ENCODE measurements at places on chromosomes 6 and 20.
A peak's percentile ranks its signal among the peaks of the same experiment; 100 is the strongest.

- no peak for DNase-seq
These were observed 149.7 kb upstream of the SIM1 start for GRCh38 chr6:100614386-100614785.

DNA sequence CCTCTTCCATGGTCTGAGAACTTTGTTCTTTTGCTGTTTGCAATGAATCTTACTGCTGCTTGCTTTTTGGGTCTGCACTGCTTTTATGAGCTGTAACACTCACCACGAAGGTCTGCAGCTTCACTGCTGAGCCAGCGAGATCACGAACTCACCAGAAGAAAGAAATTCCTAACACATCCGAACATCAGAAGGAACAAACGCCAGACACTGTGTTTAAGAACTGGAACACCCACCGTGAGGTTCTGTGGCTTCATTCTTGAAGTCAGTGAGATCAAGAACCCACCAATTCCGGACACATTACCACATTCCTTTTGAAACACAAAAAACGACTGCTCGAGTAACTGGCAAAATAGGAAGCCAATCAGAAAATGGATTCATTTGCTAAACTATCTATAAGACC lies 471.8 kb downstream of the TFAP2A start:
- DNase-seq = no peak

GRCh38 chr20:22779878-22780277 lies 195.5 kb upstream of the FOXA2 start:
- DNase-seq = no peak

DNA sequence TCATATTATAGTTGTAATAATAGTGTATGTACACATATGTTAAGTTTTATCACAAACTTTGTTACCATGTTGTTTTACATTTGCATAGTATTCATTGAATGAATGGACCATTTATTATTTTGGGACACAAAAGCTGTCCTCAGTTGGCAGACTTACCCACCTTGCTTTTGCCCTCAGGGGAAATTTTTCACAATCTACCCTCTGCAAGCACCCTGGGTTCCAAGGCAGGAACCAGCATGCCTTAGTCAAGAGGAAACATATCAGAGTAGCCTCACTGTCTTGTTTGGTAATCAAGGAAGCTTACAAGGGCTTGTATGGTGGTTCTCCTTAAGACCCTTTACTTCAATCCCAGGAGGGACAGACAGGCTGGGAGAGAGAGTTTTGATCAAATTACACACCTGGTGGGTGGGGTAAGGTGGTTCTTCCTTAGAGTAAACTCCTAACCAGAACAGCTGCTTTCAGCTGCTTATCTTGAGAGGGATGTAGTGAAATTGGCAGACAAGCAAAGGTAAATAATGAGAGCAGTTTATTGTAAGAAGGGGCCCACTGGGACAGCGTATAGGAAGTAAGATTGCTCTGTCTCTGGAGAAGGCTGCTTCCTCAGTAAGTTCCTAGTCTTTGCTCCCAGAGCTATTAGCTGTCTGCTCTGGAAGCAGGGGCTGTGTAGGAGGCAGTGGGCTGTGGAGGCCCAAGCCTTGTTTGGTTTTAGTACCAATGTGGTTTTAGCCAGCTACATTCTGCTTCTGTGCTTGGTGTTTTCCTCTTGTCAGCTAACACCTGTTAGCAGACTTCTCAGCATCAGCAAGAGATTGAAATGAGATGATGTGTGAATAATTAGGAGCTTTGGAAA lies 31.1 kb downstream of the BRPF3 start:
- no peak for DNase-seq

- DNase-seq = no peak
These were observed 20.2 kb upstream of the MDGA1 start for GRCh38 chr6:37717836-37718251.

GRCh38 chr6:150720774-150721233 lies 121.1 kb downstream of the PLEKHG1 start:
- DNase-seq = peak; percentile 66

DNA sequence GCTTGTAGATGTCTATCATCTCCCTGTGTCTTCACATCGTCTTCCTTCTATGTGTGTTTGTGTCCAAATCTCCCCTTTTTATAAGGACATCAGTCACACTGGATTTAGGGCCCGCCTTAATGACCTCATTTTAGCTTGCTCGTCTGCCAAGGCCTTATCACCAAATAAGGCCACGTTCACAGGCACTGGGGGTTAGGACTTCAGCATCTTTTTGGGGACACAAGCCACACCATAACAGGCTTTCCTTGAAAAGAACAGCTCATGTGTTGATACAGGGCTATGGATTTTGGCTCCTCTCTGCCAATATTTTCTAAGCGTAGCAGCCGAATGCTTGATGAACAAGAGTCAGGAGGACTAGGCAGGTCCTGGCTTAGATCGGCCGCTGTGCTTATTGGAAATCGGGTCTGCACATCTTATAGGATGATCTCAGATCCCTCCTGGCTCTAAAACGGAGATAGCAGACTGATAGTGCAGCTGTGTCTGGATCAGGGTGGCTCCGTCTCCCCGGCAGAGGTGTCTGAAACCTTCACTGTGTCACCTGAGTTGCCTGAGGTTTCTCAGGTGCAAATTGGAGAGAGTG lies 16.2 kb upstream of the TMEM181 start:
- DNase-seq = no peak

DNA sequence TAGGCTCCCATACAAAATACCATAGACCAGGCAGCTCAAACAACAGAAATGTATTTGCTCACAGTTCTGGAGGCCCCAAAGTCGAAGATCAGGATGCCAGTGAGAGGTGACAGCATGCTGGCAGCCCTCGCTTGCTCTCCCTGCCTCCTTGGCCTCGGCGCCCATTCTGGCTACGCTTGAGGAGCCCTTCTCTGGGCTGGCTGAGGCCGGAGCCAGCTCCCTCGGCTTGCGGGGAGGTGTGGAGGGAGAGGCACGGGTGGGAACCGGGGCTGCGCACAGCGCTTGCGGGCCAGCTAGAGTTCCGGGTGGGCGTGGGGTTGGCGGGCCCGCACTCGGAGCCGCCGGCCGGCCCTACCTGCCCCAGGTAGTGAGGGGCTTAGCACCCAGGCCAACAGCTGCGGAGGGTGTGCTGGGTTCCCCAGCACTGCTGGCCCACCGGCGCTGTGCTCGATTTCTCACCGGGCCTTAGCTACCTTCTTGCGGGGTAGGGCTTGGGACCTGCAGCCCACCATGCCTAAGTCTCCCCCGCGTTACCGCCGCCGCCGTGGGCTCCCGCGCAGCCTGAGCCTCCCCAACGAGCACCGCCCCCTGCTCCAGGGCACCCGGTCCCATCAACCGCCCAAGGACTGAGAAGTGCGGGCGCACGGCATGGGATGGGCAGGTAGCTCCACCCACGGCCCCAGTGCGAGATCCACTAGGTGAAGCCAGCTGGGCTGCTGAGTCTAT lies 32.6 kb upstream of the SERPINB9 start:
- DNase-seq = no peak

GRCh38 chr6:12621754-12622153 lies 94.8 kb upstream of the PHACTR1 start:
- DNase-seq = no peak

DNA sequence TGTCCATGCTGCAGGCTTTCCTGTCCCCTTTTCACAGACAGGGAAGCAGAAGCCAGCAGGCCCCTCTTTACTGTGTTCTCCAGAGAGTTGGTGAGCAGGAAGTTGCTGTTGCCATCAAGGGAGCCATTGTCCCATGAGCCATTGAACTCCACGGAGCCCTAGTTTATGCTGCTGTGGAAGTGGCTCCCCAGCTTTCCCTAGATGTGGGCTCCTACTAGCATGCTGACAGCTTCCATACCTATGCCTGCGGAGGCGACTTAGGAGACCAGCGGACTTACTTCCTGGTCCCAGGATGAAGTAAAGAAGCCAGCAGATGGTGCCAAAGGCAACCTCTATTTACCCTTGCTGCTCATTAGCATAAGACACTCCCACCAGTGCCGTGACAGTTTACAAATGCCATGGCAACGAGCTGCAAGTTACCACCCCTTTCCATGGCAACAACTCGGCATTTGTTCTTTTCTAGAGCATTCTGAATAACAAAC lies 30.8 kb upstream of the FKBP1A start:
- DNase-seq = no peak

- DNase-seq = no peak
These were observed 16.0 kb downstream of the SLC52A3 start for GRCh38 chr20:752291-752690.
